ENCODE measurements at places on chromosomes 7 and 10.
A peak's percentile ranks its signal among the peaks of the same experiment; 100 is the strongest.

DNA sequence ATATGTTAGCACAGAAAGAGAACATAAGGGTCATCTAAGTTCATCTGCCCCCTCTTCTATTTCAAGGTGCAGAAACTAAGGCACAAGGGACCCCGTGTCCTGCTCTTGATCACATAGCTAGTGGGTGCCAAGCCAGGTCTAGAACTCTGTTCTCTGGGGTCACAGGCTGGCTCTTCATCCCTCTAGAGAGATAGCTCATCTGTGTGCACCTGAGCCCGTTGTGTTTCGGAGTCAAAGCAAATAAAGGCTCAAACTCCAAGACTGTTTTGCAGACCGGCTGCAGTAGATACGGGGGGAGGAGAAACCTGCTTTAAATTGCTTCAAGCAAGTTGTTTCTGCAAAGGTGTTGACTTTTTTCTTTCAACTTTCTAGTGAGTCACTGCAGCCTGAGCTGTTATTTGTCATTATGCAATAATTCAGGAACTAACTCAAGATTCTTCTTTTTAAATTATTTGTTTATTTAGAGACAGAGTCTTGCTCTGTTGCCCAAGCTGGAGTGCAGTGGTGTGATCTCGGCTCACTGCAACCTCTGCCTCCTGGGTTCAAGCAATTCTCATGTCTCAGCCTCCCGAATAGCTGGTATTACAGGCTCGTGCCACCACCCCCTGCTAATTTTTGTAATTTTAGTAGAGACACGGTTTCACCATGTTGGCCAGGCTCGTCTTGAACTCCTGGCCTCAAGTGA is 6.5 kb downstream of the BLVRA start:
- DNase-seq, result no peak

GRCh38 chr10:8498881-8499280 is 444.4 kb downstream of the GATA3 start:
- DNase-seq, result no peak

DNA sequence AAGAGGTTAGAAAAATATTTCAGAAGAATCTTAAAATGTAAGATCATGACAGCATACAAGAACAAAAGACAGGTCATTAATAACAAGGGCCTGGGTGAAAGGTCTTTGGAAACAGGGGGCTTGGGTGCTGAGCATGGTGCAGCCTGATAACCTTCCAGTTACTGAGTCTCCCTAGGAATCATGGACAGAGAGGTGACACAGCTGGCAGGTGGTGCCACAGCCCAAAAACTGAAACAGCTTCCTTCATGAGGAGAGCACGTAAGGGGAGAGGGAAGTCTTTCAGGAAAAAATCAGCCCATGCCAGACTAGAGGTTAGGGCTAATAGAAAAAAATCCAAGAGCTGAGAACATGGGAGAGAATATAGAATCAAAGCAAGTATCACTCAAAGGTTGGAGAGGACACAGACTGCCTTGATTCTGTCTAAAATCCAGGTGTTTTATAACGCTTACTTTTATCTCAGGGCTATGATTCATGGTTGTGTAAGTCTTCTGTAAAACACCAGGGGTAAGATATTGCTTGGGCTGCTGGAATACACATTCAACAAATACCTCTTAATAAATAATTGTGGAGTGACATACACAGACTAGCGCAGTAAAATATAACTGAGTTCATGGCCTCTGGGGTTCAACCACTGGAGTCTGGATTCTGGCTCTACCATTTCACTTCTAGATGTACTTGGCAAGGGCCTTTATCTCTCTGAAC is 88.1 kb downstream of the SEMA3C start:
- DNase-seq, result no peak

DNA sequence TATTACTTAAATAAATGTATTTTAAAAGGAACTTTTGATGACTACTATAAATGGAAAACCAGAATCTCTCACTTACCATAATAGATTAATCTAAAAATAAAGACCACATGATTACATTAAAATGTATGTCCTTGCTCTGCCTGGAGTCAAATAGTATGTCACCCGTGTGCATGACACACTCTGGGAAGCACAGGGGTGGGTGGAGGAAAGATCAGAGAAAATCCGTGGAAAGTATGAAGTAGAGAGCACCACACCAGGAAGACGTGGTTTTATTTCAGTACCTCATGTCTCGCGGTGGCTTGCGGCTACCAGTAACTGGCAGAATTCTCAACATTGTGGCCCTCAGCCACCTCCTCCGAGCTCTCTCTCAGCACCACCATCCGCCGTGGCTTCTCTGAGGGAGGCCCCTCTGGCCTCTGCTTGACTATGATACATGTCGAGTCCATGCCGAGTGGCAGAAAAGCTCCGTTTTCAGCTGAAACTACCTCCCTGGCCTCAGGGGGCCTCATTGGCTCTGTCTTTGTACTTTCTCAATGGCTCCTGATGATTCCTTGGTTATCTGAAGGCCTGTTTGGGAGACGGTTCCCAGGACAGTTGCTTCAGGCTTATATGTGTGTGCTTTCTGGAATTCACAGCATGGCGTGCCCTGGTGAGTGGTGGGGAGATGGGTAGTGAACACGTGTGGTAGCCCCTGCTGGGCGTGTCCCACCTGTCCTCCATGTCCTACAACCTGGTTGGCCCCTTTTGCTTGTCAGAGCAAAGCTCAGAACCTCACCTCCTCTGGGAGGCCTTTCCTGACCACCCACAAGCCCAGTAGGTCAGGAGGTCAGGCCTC is 49.8 kb downstream of the LHPP start:
- DNase-seq, result no peak

GRCh38 chr10:56231436-56231835 is 129.6 kb downstream of the ZWINT start:
- DNase-seq, result no peak

GRCh38 chr10:75037171-75038153 is 74.0 kb upstream of the SAMD8 start:
- DNase-seq, result no peak

- DNase-seq, result no peak
Measured at GRCh38 chr10:129424978-129425377, 42.1 kb upstream of the MGMT start.

DNA sequence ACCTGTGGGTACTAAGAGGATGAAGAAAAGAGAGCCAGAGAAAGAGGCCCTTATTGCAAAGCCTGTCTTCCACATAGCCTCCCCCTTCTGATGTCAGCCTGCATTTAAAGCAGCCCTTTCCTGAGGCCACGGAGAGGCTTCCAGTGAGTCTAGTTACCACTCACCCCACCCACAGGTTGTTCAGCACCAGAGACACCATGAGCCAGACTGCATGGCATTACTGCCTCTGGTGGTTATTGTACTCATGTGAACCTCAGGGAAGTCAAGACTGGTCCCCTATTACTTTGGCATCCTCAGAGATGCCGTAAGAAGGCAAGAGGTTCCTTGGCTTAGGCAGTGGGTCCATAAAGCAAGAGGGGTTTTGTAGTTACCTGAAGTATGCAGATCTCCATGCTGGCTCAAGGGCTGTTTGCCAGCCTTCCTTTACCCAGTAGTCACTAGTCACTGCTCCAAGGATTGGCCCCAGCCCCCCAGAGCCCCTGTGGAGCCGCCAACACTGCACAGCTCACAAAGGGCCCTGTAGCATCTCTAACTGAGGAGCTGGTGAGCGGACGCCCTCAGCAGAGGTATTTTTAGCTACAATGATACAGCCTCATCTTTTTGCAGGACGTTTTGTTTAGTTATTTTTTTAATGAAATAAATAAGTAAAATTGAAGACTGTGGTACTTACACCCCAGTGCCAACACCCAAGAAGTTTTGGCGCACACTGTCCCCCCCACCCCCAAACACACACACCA is 20.7 kb downstream of the LRRC4 start:
- DNase-seq, result no peak

DNA sequence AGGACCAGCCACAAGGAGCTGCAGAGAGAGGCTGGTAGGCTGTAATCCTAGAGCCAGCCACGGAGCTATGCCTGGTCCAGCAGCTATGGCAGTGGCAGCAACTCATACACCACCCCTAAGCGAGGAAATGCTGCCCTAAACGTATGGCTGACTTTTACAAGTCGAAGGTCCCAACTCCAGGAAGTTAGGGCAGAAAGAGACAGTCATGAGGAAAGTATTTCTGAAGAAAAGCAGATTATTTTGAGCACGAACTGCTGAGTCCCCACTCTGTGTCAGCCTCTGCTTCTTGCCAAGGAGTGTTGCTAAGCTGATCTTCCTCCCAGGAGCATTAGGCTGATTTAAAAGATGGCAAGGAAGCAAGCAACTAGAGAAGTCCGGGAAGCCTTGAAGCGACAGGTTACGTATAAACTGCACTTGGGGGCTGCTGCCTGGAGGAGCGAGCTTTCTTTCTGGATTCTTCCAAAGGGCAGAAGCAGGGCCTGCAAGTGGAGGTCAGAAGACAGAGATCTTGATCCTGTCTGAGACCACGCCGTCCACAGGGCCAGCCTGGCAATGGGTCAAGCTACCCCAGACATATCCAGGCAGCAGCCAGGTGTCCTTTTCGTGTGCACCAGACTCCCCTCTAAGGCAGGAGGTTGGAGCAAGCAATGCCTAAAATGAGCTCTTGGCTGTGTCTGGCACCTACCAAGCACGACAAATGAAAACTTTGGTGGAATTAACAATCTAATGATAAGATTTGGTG is 39.4 kb downstream of the PLXNA4 start:
- DNase-seq, result no peak

GRCh38 chr7:7231000-7231399 is 48.7 kb downstream of the C1GALT1 start:
- DNase-seq, result no peak

DNA sequence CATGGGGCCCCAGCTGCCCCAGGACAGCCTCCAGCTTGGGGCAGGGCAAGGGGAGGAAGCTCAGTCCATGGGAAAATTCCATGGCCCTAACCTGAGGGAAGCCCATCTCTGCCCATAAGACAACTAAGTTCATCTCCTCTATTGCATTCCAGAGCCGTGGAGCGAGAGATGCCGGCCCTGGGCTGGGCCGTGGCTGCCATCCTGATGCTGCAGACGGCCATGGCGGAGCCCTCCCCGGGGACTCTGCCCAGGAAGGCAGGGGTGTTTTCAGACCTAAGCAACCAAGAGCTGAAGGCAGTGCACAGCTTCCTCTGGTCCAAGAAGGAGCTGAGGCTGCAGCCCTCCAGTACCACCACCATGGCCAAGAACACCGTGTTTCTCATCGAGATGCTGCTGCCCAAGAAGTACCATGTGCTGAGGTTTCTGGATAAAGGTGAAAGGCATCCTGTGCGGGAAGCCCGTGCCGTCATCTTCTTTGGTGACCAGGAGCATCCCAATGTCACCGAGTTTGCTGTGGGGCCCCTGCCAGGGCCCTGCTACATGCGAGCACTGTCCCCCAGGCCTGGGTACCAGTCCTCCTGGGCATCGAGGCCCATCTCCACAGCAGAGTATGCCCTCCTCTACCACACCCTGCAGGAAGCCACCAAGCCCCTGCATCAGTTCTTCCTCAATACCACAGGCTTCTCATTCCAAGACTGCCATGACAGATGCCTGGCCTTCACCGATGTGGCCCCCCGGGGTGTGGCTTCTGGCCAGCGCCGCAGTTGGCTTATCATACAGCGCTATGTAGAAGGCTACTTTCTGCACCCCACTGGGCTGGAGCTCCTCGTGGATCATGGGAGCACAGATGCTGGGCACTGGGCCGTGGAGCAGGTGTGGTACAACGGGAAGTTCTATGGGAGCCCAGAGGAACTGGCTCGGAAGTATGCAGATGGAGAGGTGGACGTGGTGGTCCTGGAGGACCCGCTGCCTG is 4.3 kb downstream of the AOC1 start:
- no peak for DNase-seq

DNA sequence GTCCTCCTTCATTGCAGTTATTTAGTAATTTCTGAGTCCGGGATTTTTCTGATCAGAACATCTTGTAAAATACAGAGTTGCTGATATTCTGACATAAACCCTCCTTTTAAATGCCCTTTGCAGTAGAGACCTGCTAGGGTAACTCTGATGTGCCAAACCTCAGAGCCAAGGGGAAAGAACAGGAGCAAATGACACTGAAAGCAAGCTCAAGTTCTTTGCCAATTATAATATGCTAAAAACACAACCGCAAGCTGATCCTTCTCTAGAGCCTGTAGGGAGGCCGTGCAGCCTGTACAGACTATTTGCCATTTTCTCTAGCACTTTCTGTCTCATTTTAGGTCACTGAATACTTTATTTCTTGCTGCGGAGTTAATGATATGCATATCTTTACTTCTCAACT is 240.4 kb downstream of the CAMK1D start:
- no peak for DNase-seq

GRCh38 chr10:126867567-126868365 is 37.5 kb upstream of the DOCK1 start:
- DNase-seq, result no peak

DNA sequence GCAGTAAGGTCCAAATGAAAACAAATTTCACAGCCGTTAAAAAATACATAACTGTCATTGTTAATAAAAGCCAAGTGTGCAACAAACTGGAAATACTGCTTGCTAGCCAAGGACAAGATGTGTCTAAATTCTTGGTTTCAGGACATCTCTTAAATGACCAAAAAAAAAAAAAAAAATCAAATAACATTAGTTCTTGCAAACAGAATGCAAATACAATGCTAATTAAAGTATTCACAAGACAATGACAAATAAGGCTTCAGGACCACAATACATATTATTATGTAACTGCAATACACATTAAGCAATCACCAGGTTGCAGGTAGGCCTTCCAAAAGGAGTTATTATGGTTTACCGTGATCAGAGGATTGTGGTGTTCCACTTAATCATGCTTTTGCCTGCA is 3.6 kb downstream of the ARHGAP21 start:
- no peak for DNase-seq

- peak; percentile 46 for DNase-seq
Measured at GRCh38 chr10:75403144-75403938, 1.8 kb upstream of the ZNF503 start.

GRCh38 chr10:103231047-103231551 is 14.6 kb upstream of the RPEL1 start:
- no peak for DNase-seq

- no peak for DNase-seq
Measured at GRCh38 chr10:69884024-69884367, 82.3 kb downstream of the COL13A1 start.

- DNase-seq, result no peak
Measured at GRCh38 chr10:114953047-114953446, 15.1 kb downstream of the TRUB1 start.

DNA sequence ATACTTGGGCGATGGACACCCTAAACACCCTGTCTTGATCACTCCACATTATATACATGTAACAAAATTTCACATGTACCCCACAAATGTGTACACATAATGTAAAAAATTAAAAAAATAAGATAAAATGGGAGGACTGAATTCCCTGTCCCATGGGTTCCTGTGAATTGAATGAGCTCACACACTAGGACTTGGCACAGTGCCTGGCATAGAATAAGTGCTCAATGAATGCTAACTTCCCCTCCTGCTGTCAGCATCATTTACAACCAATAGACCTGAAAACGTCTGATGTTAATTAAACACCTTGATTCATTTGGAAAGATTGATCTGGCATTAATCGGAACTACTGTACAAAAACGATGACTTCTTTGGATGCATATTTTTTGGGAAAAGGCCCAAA is 117.3 kb upstream of the ZNF438 start:
- DNase-seq, result no peak

- DNase-seq, result no peak
Measured at GRCh38 chr7:134782121-134782623, 2.7 kb downstream of the CALD1 start.

GRCh38 chr7:37364856-37365255 is 83.8 kb downstream of the ELMO1 start:
- no peak for DNase-seq
